ENCODE measurements at places on chromosomes 3 and 15. TPM values are rescaled to one million over a fixed set of nuclear protein-coding genes. Genes with fewer than 3 reads are reported as not detected.

DNA sequence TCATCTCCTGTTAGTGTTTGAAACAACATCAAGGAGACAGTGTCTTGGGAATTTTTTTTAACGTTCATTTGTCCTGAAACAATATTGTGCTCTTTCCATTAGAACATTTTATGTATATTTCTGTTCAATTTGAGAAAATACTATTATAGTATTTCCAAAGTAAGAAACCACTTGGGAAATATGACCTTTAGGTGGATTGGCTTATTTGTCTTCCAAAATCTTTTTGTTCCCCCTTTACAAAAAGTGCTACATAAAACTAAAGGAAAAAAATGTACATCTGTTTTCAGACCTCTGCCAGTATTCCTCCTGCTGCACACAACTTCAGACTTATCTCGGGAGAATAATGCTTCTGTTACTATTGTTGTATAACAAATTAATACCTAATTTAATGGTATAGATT, 165.9 kb upstream of the AGTR1 start:
- DNase-seq = no peak

DNA sequence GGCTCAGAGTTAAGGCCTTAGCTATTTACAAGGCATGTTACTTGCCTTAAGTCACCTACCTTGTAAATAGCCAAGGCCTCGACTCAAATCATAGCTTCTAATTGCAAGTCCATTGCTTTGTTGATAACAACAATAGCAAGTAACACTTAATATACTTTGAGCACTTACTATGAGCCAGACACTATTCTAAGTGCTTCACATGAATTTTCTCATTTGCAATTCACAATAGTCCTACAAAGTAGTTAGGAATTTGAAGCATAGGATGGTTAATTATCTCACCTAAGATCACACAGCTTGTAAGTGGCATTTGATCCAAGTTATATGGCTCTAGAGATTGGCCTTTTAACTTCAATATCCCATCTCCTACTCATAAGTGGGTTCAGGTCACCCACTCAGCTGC, 28.4 kb downstream of the SLC9A9 start:
- DNase-seq = no peak

Gene GATM
- 0.60 TPM for total RNA-seq

Gene CKMT1A
- total RNA-seq = not detected

- DNase-seq = no peak
Observed at GRCh38 chr3:122730240-122730639, 49.6 kb downstream of the PARP14 start.

DNA sequence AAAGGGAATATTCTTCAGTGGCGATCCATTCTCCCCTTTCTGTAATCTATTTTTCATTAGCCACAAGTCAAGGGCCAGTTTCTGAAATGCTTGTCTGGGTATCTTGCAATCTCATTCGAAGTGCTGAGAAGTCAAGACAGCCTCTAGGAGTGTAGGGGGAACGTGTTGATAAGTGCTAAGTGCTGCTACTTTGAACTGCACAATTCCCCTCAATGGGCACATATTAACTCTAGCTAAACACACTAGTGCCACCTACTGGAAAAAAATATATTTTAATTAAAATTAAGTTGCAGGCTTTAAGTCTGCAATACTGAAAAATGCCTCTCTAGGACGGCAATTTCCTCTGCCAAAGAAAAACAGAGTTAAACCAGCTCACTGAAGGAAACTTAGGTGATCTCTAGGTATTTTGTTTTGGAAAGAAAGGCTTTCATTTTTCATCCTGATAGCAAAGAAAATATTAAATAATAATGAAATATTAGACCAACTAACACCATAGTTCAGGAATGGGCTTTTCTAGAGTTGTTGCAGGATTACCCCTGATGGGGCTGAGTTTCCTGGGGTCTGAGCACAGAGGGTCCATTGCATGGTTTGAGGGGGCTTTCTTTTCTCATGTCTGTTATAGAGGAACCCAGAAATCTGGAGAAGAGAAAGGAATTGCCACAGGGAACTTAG, 181.9 kb upstream of the KBTBD8 start:
- DNase-seq = peak; percentile 64

DNA sequence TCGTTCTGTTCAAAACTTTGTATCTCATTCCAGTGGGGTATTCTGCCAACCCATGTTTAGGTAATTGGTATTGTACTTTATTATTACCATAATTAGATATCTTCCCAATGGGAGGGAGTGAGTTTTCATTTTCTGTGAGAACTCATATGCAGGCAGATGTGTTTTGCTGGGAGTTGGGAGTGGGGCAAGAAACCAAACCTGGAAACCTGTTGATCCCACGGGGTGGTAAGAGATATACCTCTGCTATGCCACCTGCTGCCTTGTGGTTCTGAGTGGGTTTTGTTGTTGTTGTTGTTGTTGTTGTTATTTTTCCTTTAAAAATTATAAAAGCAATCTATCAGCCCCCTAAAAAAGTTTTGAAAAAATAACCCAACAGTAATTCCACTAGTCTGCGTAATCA, 32.1 kb downstream of the ZNF592 start:
- DNase-seq = no peak

- no peak for DNase-seq
Observed at GRCh38 chr3:67048715-67049074, 50.6 kb downstream of the KBTBD8 start.

Gene GCNT3
- not detected for total RNA-seq

Gene EXOG
- total RNA-seq = 21.9 TPM

GRCh38 chr3:106212665-106213222, 343.9 kb upstream of the CBLB start:
- no peak for DNase-seq

Gene ADCY5
- not detected for total RNA-seq

Gene SNTN
- not detected for total RNA-seq

GRCh38 chr15:73891328-73892315, 18.3 kb downstream of the TBC1D21 start:
- DNase-seq = no peak

DNA sequence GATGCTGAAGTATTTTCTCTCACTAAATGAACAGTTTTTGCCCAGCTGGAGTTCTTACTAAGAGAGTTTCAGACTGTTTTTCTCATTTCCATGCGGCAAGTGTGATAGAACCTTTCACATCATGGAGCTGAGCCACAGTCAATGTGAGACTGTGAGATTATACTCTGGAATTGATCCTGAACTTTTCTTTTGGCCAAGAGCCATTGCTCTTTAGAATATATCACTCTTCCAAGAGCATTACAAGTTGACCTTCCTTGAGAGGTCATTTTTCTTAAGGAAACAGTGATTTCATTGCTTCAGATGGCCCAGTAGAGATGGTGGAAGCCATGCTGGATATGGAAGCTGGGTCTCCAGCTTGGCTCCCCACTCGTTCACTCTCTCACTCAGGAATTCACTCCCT, 212.9 kb upstream of the UMPS start:
- DNase-seq = no peak

- peak; percentile 6 for DNase-seq
Observed at GRCh38 chr3:33067484-33067883, 29.5 kb downstream of the GLB1 start.

- DNase-seq = peak; percentile 75
Observed at GRCh38 chr15:73700041-73700842, 16.1 kb downstream of the CD276 start.

- no peak for DNase-seq
Observed at GRCh38 chr3:25040748-25041147, 387.3 kb upstream of the RARB start.

DNA sequence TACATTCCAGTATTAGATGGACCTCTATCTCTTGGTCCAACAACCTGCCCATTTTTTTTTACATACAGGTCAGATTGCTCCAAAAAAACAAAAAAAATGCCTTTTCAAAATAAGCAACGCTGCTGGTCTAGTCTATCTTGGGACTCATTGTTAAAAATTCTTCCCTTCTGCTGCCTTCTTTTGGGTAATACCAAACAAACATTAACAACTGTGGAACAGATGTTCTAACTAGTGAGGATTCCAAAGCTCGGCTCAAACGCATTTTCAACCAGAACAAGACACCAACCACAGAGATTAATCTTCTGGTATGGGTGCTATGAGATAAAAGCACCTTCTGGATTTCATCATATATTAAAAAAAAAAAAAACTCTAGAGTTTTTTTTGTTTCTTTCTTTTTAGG, 24.7 kb downstream of the ARHGAP31 start:
- DNase-seq = no peak

GRCh38 chr3:49799761-49800160, at the start of gene CDHR4:
Gene CDHR4 (minus strand): TSS chr3:49799873. CDS start chr3:49799812, 61 bp downstream.
- DNase-seq = no peak

DNA sequence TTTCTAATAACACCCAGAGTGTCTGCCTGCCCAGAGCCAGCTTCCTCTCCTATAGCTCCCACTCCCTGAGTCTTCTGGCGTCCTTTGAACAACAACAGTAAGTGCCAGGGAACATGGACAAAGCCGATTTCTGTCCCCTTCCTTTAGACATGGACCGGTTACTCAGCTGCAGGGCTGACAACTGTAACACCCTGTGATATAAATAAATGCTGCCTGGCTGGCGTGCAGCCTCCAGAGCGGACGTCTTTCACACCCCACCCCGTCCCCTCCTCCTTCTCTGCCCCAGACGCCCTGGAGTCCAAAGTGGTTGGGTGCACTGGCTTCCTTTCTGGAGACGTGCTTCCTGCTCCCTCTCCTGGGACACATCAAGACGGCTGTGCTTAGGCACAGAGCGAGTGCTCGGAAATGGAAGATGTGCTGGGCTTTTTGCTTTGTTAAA, 281.9 kb upstream of the LRRFIP2 start:
- DNase-seq = no peak

Gene TERC
- total RNA-seq = 10.0 TPM

Gene CLDN18
- not detected for total RNA-seq

Gene PATL2
- total RNA-seq = not detected

DNA sequence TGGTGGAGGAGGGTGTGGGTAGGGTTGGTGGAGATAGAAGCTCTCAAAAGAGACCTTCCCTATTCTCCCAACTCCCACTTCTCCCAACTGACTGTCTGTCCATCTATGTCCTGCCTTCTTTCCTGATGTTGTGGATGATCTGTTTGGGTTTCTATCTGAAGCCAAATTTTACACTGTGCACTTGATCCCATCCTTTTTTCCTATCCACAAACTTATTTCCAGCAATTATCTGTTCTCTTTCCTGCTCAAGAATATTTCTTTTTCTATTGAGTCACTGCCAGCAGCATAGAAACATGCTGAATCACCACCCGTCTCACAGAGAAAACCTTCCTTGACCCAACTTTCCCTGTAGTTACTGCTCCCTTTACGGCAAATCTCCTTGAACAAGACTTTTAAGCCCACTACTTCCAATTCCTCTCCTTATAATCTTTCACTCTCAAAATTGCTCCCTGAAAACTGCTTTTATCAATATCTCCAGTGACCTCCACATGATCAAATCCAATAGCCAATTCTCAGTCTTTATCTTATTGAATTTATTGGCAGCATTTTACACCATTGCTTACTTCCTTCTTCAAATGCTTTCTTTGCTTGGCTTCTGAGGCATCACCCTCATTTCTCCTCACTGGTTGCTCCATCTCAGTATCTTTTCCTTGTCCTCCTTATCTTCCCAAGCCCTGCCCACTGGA, 141.2 kb upstream of the SLC7A14 start:
- peak; percentile 85 for DNase-seq

DNA sequence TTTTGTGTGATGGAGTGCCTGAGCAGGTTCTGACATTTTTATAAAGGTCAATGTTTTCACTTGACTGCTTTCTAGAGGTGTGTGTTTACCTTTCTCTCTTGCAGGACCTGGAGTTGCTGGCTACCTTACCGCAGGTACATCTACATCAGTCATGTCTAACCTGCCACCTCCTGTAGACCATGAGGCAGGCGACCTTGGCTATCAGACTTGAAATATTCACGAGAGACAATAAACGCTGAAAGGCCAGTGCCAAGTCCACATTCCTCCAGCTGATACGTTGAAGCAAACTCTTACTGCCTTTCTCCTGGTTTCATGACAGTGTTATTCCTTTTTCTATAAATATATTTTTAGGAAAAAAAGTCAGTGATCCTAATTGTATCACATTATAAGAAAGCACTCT, 59.0 kb upstream of the ACKR4 start:
- DNase-seq = no peak

- no peak for DNase-seq
Observed at GRCh38 chr3:19149368-19149767, 1.1 kb downstream of the KCNH8 start.

Gene KNG1
- total RNA-seq = not detected

GRCh38 chr15:74624020-74624602, 8.5 kb downstream of the CLK3 start:
- no peak for DNase-seq
